Endothelial cell of umbilical vein (primary cell): ENCODE measurements at places on chromosomes 3 and 15. TPM values are rescaled to one million over a fixed set of nuclear protein-coding genes. Genes with fewer than 3 reads are reported as not detected.
A peak's percentile ranks its signal among the peaks of the same experiment; 100 is the strongest.

Gene CFAP100
- not detected in 2 replicates for polyA plus RNA-seq

- DNase-seq, result no peak
Observed at GRCh38 chr3:123285066-123285465, 83.3 kb downstream of the SEC22A start.

Gene SPTSSB
- not detected in 2 replicates for polyA plus RNA-seq

GRCh38 chr15:50298340-50298739 lies 32.8 kb upstream of the HDC start:
- DNase-seq, result no peak

DNA sequence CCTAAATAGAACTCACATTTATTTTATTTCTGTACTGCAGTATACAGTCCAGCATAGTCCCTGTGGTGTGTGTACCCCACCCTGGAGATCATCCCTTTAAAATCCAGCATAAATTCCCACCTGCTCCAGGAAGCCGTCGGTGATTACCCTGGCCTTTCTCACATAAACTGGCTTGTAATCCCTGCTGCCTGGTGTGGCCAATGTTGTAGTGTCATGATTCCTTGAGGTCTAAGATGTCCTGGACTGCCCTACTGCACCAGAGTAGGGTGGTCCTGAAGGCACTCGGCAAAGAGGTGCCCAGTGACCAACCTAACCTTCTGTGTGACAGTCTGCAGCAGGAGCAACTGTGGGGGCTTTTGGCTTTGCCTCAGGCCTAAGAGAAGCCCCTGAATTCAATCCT lies 58.9 kb downstream of the ITGA11 start:
- DNase-seq, result no peak

Gene ALPK3
- 18.4 and 18.7 TPM in 2 replicates for polyA plus RNA-seq

DNA sequence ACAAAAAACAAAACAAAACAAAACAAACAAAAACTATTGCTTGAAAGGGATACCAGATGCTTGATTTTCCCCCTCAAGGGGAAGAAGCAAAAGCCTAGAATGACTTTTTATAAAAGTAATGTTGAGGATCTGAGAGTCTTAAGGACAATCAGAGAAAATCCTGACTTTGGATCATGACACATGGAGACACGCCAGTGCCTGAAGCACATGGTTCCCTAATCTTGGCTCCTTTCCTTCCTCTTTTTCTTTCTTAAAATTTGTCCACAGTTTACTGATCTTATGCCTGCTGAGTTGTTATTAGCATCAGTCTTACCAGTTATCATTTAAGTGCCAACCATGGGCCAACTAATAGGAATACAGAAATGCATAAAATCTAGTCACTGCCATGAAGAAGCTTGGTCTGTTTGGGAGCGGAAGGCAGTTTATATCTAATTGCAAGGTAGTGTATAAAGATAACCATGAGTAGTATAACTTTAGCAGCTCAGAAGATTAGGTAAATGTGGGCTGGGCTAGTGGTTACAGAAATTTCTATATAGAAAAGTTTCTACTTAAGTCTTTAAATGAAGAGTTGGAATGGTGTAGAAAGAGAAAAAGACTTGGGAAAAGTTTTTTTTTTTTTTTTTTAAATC lies 6.9 kb downstream of the GLCE start:
- no peak for DNase-seq

DNA sequence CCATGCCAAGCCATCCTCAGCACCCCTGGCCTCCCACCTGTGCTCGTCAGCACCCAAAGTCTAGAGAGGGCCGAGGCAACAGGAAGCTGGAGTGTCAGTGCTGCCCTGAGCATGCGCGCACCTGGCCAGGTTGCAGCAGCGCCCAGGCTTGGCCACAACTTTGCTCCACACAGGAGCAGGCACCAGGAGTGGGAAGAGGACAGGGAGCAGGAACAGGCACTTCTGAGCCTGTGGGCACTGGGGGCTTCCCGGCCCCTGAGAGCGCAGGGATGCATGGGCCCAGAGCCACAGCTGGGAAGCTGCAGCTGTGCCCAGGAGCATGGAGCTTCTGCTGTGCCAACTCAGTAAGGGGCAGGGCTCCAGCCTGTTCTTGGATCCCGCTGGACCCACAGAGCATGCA lies 471.5 kb upstream of the WNT5A start:
- no peak for DNase-seq

DNA sequence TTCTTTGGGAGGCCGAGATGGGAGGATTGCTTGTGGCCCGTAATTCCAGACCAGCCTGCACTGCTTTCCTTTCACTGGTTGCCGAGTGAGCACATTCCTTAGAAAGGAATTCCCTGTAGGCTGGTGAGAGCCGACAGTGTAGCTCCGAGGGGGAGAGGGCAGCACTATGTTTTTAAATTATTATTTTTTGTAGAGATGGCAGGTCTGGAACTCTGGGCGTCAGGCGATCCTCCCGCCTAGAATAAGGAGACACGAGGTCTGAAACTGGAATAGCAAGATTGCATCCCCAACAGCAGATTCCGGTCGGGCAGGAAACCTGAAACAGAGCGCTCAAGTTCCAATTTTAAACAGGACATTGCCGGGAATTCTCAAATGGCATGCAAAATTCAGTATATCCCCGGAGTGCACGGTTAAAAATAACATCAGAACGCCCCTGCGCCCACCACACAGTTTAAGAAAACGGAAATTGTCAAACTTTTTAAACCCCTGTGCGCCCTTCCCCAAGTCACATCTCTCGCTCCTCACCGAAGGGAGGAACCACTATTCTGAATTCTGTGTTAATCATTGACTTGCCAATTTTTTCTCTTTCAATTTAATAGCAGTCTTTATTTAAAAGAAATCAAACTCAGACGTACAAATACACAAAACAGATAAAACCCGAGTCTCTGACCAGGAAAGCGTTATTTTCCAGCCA lies 643 bp upstream of the RNU5B-1 start:
- DNase-seq, result peak; percentile 53

Gene RASGRP1
- 0.15 and 0.16 TPM in 2 replicates for polyA plus RNA-seq

DNA sequence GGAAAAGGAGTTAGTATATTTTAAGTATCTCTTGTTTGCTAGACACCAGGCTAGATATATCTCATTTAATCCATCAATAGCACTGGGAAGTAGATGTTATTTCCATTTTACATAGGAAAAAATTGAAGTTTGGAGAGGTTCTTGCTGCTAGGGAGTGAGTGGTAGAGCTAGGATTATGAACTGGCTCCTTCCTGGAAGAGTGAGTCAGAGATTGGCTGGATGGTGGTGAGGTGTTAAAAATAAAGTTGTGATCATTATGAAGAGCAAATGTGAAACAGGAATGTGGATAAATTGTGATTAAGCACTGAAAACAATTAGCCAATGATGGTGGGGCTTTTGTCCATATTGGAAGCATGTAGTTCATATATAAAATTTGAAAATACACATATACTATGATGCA lies 234.2 kb downstream of the WNT5A start:
- DNase-seq, result no peak

GRCh38 chr3:2948882-2949281 lies 161.3 kb downstream of the IL5RA start:
- no peak for DNase-seq

- peak; percentile 48 for DNase-seq
Observed at GRCh38 chr15:64464276-64465005, 4.1 kb downstream of the ZNF609 start.

Gene TOPAZ1
- polyA plus RNA-seq, result not detected in 2 replicates

GRCh38 chr3:188627652-188628051 lies 473.7 kb downstream of the LPP start:
- DNase-seq, result peak; percentile 29

DNA sequence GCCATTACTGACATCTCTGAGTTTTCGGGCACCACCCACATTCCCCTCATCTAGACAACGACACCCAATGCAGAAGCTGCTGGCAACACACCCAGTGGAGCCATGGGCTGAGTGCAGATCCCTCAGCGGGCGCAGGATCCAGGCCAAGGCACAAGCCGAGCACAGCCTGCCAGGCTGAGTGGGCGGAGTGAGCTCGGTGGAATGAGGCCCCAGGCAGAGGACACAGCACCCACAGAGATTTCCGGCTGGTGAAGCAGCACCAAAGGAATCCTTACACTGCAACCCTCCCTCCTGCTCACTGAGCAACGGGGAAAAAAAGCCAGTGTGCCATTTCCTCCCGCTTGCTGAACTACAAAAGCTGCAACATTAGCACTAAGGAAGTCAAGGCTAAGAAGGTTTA lies 34.3 kb downstream of the ZMAT3 start:
- DNase-seq, result no peak
